CD4-positive, alpha-beta T cell (primary cell): ENCODE measurements at places on chromosomes 4 and X. TPM values are rescaled to one million over a fixed set of nuclear protein-coding genes. Genes with fewer than 3 reads are reported as not detected.

DNA sequence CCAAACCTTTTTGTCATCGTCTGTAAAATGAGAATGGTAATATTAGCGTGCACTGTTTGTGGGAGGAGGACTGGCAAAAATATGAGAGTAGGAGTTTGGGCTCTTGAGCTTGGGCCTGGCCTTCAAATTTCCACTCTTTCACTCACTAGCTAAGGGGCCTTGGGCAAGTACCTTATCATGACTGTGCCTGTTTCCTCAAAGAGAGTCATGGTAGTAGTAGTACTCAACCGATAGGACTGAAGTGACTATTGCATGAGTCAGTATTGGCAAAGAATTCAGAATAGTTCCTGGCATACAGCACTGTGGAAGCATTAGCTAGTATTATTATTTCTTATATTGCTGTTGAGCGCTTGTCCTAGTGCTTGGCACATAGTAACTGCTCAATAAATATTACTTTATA is 16.0 kb upstream of the RBM3 start:
- H3K4me1 ChIP-seq, result no peaks in the 10 kb centered on the region
- no peak for DNase-seq
- no peaks in the 10 kb centered on the region for H3K27me3 ChIP-seq
- peaks cover 40% of the 10 kb centered on the region for H3K36me3 ChIP-seq
- H3K4me3 ChIP-seq, result no peak overlapping the region

GRCh38 chrX:132716006-132716405 is 227.2 kb upstream of the MBNL3 start:
- no peak overlapping the region for H3K27ac ChIP-seq
- no peaks in the 10 kb centered on the region for H3K4me1 ChIP-seq
- no peak overlapping the region for H3K4me3 ChIP-seq
- no peaks in the 10 kb centered on the region for H3K36me3 ChIP-seq
- no peaks in the 10 kb centered on the region for H3K27me3 ChIP-seq

GRCh38 chr4:4479366-4479765 is 62.5 kb downstream of the STX18 start:
- no peak overlapping the region for H3K27ac ChIP-seq
- no peaks in the 10 kb centered on the region for H3K36me3 ChIP-seq
- H3K4me1 ChIP-seq, result no peaks in the 10 kb centered on the region
- DNase-seq, result no peak
- H3K27me3 ChIP-seq, result no peaks in the 10 kb centered on the region

DNA sequence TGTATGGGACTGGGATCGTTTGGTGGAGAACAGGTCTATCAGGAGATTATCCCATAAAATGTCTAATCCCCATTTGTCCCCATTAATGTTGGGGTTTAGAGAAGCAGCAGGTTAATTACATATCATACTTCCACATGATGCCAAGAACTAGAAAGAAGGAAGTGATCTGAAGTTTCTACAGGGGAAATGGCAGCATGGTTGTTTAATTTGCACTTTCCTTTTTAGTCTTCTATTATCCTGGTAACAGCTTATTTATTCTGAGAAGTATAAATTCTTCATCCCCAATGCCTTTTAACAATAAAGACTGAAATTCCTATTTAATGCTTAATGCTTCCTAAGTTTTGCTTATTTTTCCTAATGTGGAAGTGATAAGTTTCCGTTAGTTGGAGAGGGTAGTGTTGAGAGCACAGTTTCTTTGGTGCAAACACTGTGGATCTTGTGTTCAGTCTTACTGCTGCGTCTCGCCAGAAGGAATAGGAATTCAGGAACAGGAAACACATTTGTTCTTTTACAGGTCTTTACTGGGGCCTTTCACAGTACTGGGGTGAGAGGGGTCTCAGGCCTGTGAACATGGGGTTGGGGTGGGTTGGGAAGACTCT is 59.5 kb upstream of the TADA2B start:
- peaks cover 11% of the 10 kb centered on the region for H3K36me3 ChIP-seq
- peaks cover 39% of the 10 kb centered on the region for H3K4me1 ChIP-seq
- H3K27ac ChIP-seq, result no peak overlapping the region
- H3K27me3 ChIP-seq, result no peaks in the 10 kb centered on the region
- no peak overlapping the region for H3K4me3 ChIP-seq
- no peak for DNase-seq

- H3K27ac ChIP-seq, result no peak overlapping the region
- H3K4me3 ChIP-seq, result no peak overlapping the region
- no peaks in the 10 kb centered on the region for H3K27me3 ChIP-seq
- no peaks in the 10 kb centered on the region for H3K4me1 ChIP-seq
These were observed 99.2 kb downstream of the PSAPL1 start for GRCh38 chr4:7335344-7336066.

DNA sequence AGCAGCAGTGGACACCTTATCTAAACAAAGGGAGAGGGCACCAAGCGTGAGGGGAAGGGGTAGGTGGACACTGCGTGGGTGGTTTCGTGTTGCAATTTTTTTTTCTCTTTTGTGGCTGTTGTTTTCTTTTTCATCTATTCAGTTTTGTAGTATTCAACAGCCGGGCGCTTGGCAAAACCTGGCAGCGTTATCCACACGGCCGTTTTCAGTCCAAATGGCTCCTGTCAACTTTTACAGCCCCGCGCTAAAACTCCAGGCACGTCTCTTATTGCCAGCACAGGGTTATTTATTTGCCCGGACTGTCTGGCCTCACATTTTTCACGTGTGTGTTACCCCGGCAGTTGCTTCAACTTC is 192.2 kb downstream of the BCOR start:
- H3K27ac ChIP-seq, result no peak overlapping the region
- no peak overlapping the region for H3K4me3 ChIP-seq
- no peak for DNase-seq
- H3K27me3 ChIP-seq, result no peaks in the 10 kb centered on the region
- peaks cover 4% of the 10 kb centered on the region for H3K4me1 ChIP-seq
- no peaks in the 10 kb centered on the region for H3K36me3 ChIP-seq

DNA sequence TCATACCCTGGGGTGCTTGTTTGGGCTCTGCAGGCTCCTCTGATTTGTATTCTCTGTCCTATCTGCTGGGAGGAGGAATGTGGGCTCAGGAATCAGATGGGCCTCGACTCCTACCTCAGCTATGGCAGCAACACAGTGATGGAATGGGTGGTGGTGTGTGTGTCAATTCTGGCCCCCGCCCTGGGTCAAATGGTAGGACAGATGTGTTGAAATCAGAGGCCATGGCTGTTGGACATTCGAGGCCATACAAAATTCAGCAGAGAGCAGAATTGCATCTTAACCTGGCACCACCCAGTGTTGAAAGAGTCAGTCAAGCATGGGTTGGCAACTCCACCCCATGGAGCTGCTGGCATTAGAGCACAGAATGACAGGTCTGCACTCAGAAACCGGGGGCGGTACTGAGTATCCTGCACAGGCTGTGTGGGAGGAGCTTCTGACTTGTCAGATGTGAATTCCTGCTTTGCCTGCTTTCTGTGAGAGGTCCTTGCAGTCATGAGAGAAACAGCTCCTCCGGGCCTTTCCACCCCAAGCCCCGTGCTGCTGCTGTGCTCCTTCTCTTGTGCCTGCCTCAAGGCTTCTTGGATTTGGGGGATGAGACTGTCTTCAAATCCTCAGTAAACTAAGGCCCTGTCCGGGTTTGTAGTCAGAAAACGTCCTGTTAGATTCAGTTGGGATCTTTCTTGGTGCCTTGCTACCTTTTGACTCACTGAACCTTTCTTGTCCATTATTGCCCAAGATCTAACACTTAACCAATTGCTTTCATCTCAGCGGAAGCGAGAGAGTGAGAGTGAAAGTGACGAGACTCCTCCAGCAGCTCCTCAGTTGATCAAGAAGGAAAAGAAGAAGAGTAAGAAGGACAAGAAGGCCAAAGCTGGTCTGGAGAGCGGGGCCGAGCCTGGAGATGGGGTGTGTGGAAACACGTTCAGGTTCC is 13.0 kb downstream of the DKC1 start:
- no peak for DNase-seq
- peaks cover 9% of the 10 kb centered on the region for H3K4me1 ChIP-seq
- no peak overlapping the region for H3K27ac ChIP-seq
- peaks cover 60% of the 10 kb centered on the region for H3K36me3 ChIP-seq
- H3K27me3 ChIP-seq, result no peaks in the 10 kb centered on the region

Gene ADAM29
- total RNA-seq, result not detected

Gene USP17L17
- not detected for total RNA-seq

Gene OTC
- total RNA-seq, result not detected

Gene ZNF157
- total RNA-seq, result 0.50 TPM

Gene IL21
- 0.08 TPM for total RNA-seq

Gene FREM3
- not detected for total RNA-seq

Gene TMEM255A
- not detected for total RNA-seq

Gene POU3F4
- total RNA-seq, result not detected

Gene EPGN
- 5.9 TPM for total RNA-seq
